Sigmoid colon (tissue), 7 donors: ENCODE measurements at places on chromosomes 7 and 10. TPM values are rescaled to one million over a fixed set of nuclear protein-coding genes. Genes with fewer than 3 reads are reported as not detected.
A peak's percentile ranks its signal among the peaks of the same experiment; 100 is the strongest.

DNA sequence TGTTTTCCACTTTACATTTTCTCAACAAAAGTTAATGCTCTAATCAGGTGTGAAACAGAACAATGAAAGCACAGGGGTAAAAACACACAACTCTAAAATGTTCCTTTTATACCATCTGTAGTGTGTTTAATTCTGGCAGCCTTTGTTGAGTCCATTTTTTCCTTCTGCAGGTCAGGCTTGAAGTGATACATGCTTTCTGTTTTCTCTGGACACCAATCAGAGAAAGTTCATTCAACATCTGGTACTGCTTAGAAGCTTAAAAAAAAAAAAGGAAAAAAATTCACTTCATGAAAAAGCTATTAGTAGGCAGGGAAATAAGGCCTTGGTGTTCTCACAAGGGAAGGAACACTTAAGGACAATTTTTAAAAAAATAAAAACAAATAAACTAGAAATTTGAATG lies 231.3 kb upstream of the RHOBTB1 start:
- H3K27me3 ChIP-seq = no peaks in the 10 kb centered on the region
- no peak overlapping the region for H3K4me3 ChIP-seq
- H3K36me3 ChIP-seq = no peaks in the 10 kb centered on the region
- DNase-seq = no peak
- H3K4me1 ChIP-seq = no peaks in the 10 kb centered on the region
- no peak overlapping the region for H3K27ac ChIP-seq

GRCh38 chr10:88820748-88821401 lies 18.3 kb downstream of the LIPM start:
- no peak overlapping the region for H3K27ac ChIP-seq
- no peaks in the 10 kb centered on the region for H3K36me3 ChIP-seq
- H3K4me3 ChIP-seq = no peak overlapping the region
- H3K27me3 ChIP-seq = no peaks in the 10 kb centered on the region
- no peak for DNase-seq

DNA sequence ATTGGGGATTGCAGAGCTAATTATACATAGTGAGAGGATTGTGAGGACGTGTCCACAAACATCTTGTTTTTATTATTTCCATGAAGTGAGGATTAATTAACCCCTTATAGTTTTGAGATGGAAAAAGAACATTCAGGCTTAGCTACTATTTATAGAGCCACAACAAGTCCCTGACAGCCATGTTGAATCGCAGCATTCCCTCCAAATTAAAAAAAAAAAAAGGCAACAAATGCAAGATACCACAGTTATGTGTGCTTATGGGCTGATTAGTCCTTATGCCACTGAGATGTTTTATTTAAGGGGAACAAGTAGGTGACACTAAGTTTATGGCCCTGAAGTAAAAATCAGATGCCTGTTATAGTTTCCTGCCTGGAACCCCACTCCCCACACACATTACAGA lies 350.3 kb downstream of the GPAM start:
- no peak for DNase-seq
- no peak overlapping the region for H3K27ac ChIP-seq
- H3K4me1 ChIP-seq = peaks cover 50% of the 10 kb centered on the region
- no peaks in the 10 kb centered on the region for H3K36me3 ChIP-seq
- no peak overlapping the region for H3K4me3 ChIP-seq

GRCh38 chr7:134375206-134375605 lies 58.5 kb upstream of the SLC35B4 start:
- DNase-seq = no peak
- no peaks in the 10 kb centered on the region for H3K4me1 ChIP-seq
- no peak overlapping the region for H3K27ac ChIP-seq
- no peak overlapping the region for H3K4me3 ChIP-seq
- H3K36me3 ChIP-seq = no peaks in the 10 kb centered on the region
- H3K27me3 ChIP-seq = no peaks in the 10 kb centered on the region

- no peaks in the 10 kb centered on the region for H3K27me3 ChIP-seq
- no peak for DNase-seq
- no peak overlapping the region for H3K27ac ChIP-seq
Measured at GRCh38 chr7:50265968-50266634, 38.4 kb upstream of the IKZF1 start.

DNA sequence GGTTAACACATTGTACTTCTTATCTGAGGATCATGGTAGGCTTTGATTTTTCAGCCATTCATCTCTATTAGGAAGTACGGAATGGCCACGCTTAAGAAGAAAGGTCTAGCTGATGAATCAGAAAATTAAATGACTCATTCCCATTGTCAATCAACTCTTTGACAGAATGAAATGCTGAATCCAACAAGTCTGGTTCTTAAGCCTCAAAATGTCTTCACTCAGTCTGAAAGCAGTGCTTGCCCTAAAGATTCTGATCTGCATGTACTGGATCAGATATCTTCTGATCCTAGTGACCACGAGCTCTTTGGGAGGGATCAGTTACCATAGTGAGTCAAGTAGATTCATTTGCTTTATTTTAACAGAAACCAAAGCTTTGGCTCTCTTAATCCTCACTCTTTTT lies 5.7 kb upstream of the CELF2 start:
- peak overlapping the region; percentile 36 for H3K27ac ChIP-seq
- no peak overlapping the region for H3K4me3 ChIP-seq
- no peaks in the 10 kb centered on the region for H3K36me3 ChIP-seq
- no peak for DNase-seq
- H3K27me3 ChIP-seq = no peaks in the 10 kb centered on the region

CYP3A7 gene
- total RNA-seq = 0.33 TPM

RARRES2 gene
- total RNA-seq = 447 TPM

DNA sequence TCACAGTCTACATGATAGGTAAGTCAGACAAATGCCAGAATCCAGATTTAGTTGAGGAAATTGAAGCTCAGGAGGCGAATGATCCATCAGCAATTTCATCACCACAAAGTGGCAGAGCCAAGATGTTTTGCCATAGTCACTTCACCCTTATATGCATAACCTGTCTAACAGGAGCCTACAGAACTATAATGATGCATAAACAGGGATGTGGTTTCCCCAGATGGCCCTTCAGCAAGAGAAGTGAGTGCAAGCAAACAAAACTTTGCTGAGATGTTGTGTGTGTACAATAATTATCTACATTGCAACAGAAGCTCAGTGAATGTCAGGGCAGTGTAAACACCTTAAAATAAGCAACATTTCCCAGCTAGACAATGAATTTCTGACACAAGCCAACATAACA lies 28.6 kb downstream of the PON3 start:
- no peaks in the 10 kb centered on the region for H3K36me3 ChIP-seq
- no peak for DNase-seq
- no peaks in the 10 kb centered on the region for H3K4me1 ChIP-seq
- H3K27me3 ChIP-seq = no peaks in the 10 kb centered on the region

DNA sequence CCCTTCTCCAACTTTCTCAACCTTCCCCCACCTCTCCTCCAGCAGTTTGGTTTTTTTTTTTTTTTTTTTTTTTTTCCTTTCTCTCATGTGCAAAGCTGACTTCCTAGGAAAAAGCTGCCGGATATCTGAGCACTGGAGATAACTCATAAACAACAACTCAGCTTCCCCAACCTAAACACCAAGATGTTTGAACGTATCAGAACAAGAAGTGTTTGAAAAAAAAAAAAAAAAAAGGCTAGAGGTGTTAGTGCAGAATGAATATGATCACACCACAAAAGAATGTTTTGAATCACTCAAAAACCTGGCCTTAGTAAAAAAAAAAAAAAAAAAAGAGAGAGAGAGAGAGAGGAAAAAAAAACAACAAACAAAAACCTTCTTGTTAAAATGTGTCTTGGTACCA lies 11.2 kb downstream of the GATA3 start:
- no peak overlapping the region for H3K27ac ChIP-seq
- DNase-seq = no peak
- H3K4me1 ChIP-seq = no peaks in the 10 kb centered on the region
- H3K36me3 ChIP-seq = no peaks in the 10 kb centered on the region
- no peaks in the 10 kb centered on the region for H3K27me3 ChIP-seq

GRCh38 chr7:149855361-149856305 lies 17.5 kb downstream of the ZNF862 start:
- peak; percentile 46 for DNase-seq
- H3K27ac ChIP-seq = no peak overlapping the region
- H3K27me3 ChIP-seq = no peaks in the 10 kb centered on the region

CREB5 gene
- total RNA-seq = 8.4 TPM

DNA sequence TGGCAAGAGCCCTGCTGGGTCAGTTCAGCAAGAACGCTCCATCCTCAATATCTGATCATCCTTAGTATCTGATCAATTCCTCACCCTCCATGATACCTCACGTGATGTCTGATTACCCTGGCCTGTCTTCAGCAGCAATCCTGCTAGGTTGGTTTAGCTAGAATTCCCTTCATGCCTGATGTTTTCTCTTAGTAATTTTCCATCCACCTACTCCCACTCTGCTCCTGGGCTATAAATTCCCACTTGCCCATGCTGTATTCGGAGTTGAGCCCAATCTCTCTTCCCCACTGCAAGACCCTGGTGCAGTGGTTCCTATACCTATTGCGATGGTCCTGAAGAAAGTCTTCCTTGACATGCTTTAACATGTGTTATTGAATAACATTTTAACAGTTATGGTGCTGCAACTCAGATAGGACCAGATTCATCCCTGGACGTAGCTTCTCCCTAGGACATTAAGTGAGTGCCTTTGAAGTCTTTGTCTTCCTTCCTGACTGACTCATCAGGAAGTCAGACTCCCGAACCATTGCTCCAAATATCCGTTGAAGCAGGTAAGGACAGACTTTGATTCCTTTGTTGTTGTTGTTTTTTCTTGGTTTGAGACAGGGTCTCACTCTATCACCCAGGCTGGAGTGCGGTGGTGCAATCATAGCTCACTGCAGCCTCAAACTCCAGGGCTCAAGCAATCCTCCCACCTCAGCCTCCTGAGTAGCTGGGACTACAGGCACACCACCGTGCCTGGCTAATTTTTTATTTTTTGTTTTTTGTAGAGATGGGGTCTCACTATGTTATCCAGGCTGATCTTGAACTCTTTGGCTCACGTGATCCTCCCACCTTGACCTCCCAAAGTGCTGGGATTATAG lies 29.4 kb upstream of the CLDN3 start:
- H3K27ac ChIP-seq = no peak overlapping the region
- H3K27me3 ChIP-seq = no peaks in the 10 kb centered on the region
- no peaks in the 10 kb centered on the region for H3K4me1 ChIP-seq
- H3K4me3 ChIP-seq = no peak overlapping the region

DNA sequence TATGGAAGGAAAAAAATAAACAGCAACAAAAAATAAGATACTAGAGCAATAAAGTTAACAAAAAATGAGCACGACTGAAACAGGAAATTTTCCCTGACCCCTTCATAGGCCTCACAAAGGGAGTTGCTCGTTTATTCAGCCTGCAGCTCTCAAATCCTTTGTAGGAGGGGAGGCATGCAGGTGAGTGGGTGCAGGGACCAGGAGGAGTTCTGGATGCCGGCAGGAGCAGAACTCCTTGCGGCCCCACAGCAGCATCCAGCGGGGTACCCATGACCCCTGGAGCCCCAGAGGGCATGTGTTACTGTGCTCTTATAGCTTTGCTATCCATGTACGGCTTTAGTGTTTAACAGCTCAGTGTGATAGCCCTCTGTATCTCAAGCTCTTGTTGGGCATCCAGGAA lies 5.8 kb downstream of the TAS2R39 start:
- H3K36me3 ChIP-seq = no peaks in the 10 kb centered on the region
- H3K4me3 ChIP-seq = no peak overlapping the region
- H3K27ac ChIP-seq = no peak overlapping the region
- no peaks in the 10 kb centered on the region for H3K4me1 ChIP-seq
- DNase-seq = no peak
- H3K27me3 ChIP-seq = no peaks in the 10 kb centered on the region

CYP2C19 gene
- not detected for total RNA-seq

MYO3A gene
- not detected for total RNA-seq

GRCh38 chr10:102926842-102927241 lies 8.7 kb downstream of the CNNM2 start:
- H3K27ac ChIP-seq = no peak overlapping the region
- H3K4me1 ChIP-seq = no peaks in the 10 kb centered on the region
- no peak for DNase-seq
- H3K27me3 ChIP-seq = no peaks in the 10 kb centered on the region
- H3K4me3 ChIP-seq = no peak overlapping the region

GRCh38 chr7:134774119-134774518 lies 5.3 kb upstream of the CALD1 start:
- H3K27ac ChIP-seq = no peak overlapping the region
- DNase-seq = no peak
- H3K27me3 ChIP-seq = no peaks in the 10 kb centered on the region
- H3K36me3 ChIP-seq = no peaks in the 10 kb centered on the region
- H3K4me1 ChIP-seq = no peaks in the 10 kb centered on the region
- no peak overlapping the region for H3K4me3 ChIP-seq

- DNase-seq = no peak
- no peaks in the 10 kb centered on the region for H3K4me1 ChIP-seq
- no peak overlapping the region for H3K27ac ChIP-seq
- H3K4me3 ChIP-seq = no peak overlapping the region
- no peaks in the 10 kb centered on the region for H3K36me3 ChIP-seq
Measured at GRCh38 chr10:25556457-25556856, 377.6 kb upstream of the MYO3A start.

DNA sequence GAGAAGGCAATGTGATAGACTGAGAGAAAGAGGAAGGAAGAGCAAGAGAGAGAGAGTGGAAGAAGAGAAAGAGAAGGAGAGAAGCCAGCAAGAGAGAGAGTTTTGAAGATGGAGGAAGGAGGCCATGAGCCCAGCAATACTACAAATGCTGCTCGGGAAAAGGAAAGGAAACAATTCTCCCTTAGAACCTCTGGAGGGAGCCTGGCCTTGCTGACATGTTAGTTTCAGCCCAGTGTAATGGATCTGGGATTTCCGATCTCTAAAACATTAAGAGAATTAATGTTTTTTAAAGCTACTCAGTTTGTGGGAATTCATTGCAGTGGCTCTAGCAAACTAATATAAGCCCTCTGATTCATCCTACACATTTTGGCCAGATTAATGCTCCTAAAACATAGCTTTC lies 206.8 kb upstream of the MTPN start:
- no peaks in the 10 kb centered on the region for H3K36me3 ChIP-seq
- H3K4me3 ChIP-seq = no peak overlapping the region
- DNase-seq = no peak
- no peak overlapping the region for H3K27ac ChIP-seq
- peaks cover 43% of the 10 kb centered on the region for H3K4me1 ChIP-seq

GRCh38 chr10:25786899-25787298 lies 147.1 kb upstream of the MYO3A start:
- H3K27me3 ChIP-seq = peaks cover 5% of the 10 kb centered on the region
- H3K36me3 ChIP-seq = no peaks in the 10 kb centered on the region
- no peak overlapping the region for H3K4me3 ChIP-seq

IGFBP3 gene
- total RNA-seq = 143 TPM

DNA sequence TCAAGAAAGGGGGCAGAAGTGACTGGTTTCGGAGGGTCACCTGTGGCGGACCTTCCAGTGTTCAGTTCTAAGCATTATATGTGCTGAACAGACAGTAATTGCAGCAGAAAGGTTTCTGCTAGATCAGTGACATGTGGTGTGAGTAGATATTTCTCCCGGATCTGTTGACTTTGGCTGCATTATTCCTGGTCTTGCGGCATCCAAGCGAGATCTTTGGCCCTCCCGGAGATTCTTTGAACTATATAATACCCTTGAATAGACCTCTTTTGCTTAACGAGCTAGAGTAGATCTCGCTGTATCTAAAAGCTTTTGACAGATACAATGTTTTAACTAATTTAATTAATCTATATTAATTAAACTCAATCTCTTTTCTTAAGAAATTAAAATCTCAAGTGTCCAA lies 99.8 kb downstream of the PTN start:
- no peaks in the 10 kb centered on the region for H3K36me3 ChIP-seq
- H3K27ac ChIP-seq = no peak overlapping the region
- H3K4me3 ChIP-seq = no peak overlapping the region
- H3K4me1 ChIP-seq = no peaks in the 10 kb centered on the region
- no peaks in the 10 kb centered on the region for H3K27me3 ChIP-seq
